ENCODE measurements at places on chromosomes 6 and 20. TPM values are rescaled to one million over a fixed set of nuclear protein-coding genes. Genes with fewer than 3 reads are reported as not detected.

Gene B3GAT2
- 17.2 TPM for total RNA-seq

Gene CYP21A2
- total RNA-seq: 1.6 TPM

Gene FOXF2
- total RNA-seq: 2.4 TPM

GRCh38 chr20:33914919-33915318, 78.8 kb upstream of the RALY start:
- no peak for DNase-seq

GRCh38 chr20:44616604-44616964, 34.2 kb downstream of the PKIG start:
- DNase-seq: no peak

DNA sequence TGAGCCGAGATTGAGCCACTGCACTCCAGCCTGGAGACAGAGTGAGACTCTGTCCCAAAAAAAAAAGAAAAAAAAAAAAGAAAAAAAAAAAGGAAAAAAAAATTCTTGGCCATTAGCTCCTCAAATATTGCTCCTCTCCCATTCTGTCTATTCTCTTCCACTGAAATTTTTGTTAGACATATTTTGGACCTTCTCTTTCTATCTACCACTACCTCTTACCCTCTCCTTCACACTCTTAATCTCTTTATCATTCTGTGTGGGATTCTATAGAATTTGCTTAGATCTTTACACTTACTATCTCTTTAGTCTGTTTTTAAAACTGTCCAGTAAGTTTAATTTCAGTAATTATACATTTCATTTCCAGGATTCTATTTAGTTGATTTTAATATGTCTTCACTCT, 85.0 kb downstream of the IRAK1BP1 start:
- DNase-seq: no peak

DNA sequence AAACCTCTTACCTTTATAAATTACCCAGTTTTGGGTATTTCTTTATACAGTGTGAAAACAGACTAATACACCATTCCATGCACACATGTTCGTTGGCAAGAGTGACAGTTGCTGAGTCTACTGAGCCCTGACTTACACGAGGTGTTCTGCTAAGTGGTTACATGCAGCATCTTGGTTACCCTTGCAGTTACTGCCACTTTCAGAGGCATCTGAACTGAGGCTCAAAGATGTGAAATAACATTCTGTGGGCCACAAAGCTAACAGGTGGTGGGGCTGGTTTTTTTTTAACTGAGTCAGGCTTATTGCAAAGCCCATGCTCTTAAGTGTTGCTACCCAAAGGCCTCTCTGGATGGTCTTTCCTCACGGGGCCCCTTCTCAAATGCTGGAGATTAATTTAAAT, 54.4 kb upstream of the GTSF1L start:
- no peak for DNase-seq

- no peak for DNase-seq
These were observed 80.8 kb downstream of the MKKS start for GRCh38 chr20:10352934-10353824.

- no peak for DNase-seq
These were observed 41.2 kb downstream of the LRFN2 start for GRCh38 chr6:40545954-40546353.

- DNase-seq: no peak
These were observed 26.7 kb upstream of the MYLIP start for GRCh38 chr6:16102208-16102607.

DNA sequence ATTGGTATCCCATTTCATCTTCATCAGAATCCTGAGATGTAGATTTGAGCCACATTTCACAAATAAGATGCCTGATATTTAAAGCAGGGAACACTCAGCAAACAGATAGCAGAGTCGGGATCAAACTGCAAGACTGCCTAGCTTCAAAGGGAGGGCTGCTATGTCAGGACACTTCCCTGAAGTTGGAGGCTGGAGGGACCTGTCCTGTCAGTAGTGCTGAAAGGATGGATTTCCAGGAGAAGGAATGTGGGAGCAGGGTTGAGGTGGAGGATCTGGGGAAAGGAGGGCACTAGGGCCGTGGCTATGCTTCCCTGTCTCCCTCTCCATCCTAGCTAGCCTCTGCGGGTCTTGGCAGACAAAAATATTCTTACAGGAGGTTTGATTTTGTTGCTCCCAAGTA, 32.2 kb downstream of the COX4I2 start:
- DNase-seq: no peak

- no peak for DNase-seq
These were observed 18.0 kb downstream of the KLHL31 start for GRCh38 chr6:53647462-53648094.
